ENCODE measurements at places on chromosomes 6 and 20. TPM values are rescaled to one million over a fixed set of nuclear protein-coding genes. Genes with fewer than 3 reads are reported as not detected.

The E2F1 gene
- total RNA-seq, result 31.5 TPM

The GSTA2 gene
- total RNA-seq, result not detected

The HIVEP2 gene
- total RNA-seq, result 12.4 TPM

The C6orf132 gene
- 53.9 TPM for total RNA-seq

The OR2J3 gene
- not detected for total RNA-seq

The RNGTT gene
- total RNA-seq, result 15.2 TPM

The RAMACL gene
- total RNA-seq, result 0.52 TPM

The SLC26A8 gene
- not detected for total RNA-seq

The ERVFRD-1 gene
- total RNA-seq, result not detected

The VIP gene
- not detected for total RNA-seq

The SLC4A11 gene
- 46.1 TPM for total RNA-seq

The BPI gene
- not detected for total RNA-seq

The CCN5 gene
- 0.20 TPM for total RNA-seq

The TRAM2 gene
- total RNA-seq, result 40.9 TPM

The HINT3 gene
- total RNA-seq, result 14.4 TPM

The PDE7B gene
- total RNA-seq, result not detected

The UBD gene
- total RNA-seq, result not detected

The SGK2 gene
- total RNA-seq, result 3.1 TPM

The HUS1B gene
- total RNA-seq, result 0.94 TPM

The MAS1 gene
- not detected for total RNA-seq

The BMP6 gene
- not detected for total RNA-seq

The SYCP2L gene
- total RNA-seq, result 12.6 TPM

The SLC44A4 gene
- 44.9 TPM for total RNA-seq

The ISM1 gene
- total RNA-seq, result not detected

The CLPSL1 gene
- total RNA-seq, result not detected

The HTR1E gene
- total RNA-seq, result not detected

The HLA-DMB gene
- 1.1 TPM for total RNA-seq

The DEFB124 gene
- not detected for total RNA-seq

The SAYSD1 gene
- total RNA-seq, result 12.6 TPM

The PPP1R14C gene
- 9.8 TPM for total RNA-seq

The ZC3H12D gene
- total RNA-seq, result not detected

The CST7 gene
- total RNA-seq, result not detected

The MYCT1 gene
- not detected for total RNA-seq

The PRSS16 gene
- total RNA-seq, result 32.3 TPM

The VGLL2 gene
- total RNA-seq, result not detected

The JAG1 gene
- 42.9 TPM for total RNA-seq
